ENCODE measurements at places on chromosomes 4 and X. TPM values are rescaled to one million over a fixed set of nuclear protein-coding genes. Genes with fewer than 3 reads are reported as not detected.

GRCh38 chr4:8294036-8294435 is 24.5 kb downstream of the HTRA3 start:
- DNase-seq, result no peak

The ZXDA gene
- total RNA-seq, result 7.6 TPM

DNA sequence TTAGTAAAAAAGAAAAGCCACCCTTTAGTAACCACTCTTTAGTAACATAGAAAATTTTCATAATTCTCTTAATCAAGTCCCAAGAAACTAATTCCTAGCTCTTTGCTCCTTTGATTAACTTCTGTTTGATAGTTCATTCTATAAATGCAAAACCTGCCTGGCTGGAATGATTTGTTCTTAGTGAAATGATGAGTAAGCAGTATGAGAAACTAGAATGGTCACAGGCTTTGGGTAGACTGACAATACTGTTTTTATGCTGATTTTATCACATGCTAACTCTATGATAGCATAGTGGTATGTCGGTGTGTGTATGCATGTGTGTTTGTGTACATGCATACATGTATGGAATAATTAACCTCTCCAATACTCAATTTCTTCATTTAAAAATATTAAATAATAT is 81.2 kb downstream of the SYTL5 start:
- no peak for DNase-seq

The MAP9 gene
- 11.6 TPM for total RNA-seq

DNA sequence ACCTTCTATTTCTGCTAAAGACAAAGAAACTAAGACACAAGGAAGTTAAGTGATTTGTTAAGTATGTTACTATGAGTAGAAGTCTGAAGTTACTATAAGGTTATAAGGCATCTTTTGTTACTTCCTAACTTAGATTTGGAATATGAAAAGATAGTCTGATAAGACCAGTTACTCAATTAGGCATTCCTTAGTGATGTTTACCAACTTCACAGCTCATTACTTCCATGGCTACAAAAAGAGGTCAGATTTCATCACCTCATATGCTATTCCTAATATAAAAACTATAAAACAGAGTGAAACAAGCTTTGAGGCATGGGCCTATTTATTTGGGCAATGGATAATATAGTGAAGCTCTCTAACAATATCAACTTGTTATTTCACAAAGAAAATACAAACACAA is 143.1 kb downstream of the TBCK start:
- DNase-seq, result no peak

DNA sequence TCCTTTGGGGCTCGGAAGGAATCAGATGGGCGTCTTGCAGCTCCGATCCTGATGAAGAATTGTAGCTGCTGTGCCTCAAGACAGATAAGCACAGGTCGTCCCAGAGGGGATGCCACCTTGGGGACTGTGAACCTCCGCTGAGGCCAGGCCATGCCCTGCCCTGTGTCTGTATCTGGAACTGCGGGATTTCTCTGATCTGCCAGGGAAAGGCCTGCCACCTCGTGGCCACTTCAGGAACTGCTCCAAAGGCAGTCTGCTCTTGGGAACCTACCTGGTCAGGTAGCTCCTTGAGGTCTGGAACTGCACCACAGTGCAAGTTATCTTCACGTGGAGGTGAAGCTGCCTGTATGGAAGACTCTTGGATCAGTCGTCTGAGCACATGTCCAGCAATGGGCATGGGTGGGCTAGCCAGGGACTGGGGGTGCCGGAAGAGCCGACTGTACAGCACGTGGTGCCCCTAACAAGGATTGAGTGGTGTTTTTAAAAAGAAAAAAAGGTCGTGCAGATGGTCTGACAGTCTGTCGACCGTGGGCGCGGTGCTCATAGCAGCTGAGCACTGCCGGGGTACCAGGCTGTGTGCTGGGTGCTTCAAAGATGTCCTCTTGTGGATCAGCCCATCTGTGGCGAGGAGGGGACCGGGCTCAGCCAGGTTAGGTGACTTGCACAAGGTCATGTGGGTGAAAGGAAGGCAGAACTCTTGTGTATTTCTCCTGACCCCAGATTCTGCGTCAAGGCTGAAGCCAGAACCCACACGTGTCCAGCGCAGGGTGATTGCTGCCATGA is 3.1 kb upstream of the GRPEL1 start:
- DNase-seq, result peak; percentile 92

- DNase-seq, result no peak
Measured at GRCh38 chr4:168908851-168909273, 101.2 kb downstream of the CBR4 start.

DNA sequence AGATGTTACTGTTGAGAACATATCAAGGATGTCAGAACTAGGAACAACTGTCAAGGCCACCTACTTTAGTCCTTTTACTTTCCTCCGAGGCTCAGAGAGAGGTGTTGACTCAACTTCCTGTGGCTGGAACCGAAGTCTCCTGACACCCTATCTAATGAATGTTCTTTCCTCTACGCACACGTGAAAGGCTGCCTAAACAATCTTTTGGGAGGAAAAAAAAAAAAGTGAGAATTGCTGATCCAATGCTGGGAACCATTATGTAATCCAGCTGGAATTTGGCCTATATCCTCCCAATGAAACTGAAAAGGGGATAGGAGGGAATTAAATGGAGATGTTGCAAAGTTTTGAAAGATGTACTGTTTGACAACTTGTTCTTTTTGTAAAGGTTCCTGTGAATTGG is 8.3 kb upstream of the MAP7D3 start:
- DNase-seq, result no peak

DNA sequence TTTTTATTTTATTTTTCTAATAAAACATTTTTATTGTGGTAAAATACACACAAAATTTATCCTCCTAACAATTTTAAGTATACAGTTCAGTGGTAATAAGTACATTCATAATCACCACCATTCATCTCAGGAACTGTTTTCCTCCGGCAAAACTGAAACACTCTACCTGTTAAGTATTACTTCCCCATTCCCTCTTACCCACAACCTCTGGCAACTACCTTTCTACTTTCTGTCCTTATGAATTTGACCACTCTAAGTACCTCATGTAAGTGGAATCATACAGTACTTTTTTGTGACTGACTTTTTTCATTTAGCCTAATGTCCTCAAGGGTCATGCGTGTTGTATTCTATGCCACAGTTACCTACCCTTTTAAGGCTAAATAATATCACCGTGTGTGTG is 21.1 kb upstream of the HSFX4 start:
- DNase-seq, result no peak

DNA sequence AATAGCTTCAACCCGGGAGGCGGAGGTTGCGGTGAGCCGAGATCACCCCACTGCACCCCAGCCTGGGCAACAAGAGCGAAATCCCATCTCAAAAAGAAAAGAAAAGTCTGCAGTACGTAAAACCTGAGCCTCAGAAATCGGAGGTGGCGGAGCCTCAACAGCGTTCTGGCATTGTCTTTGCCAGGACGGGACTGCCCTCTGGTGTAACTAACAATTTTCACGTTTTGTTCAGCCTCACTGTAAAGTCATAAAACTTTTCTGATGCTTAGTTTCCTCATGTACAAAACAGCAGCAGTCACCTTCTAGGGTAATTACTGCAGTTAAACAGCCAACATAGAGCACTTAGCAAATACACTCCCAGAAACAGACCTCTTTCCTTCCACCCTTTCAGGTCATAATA is 121.7 kb downstream of the RBM47 start:
- peak; percentile 59 for DNase-seq

Data from stomach (tissue), 19 donors.